ENCODE measurements at places on chromosomes 7 and 10. TPM values are rescaled to one million over a fixed set of nuclear protein-coding genes. Genes with fewer than 3 reads are reported as not detected.

- no peak for DNase-seq
These were observed 11.3 kb upstream of the SLC25A28 start for GRCh38 chr10:99631496-99631895.

GRCh38 chr7:137423321-137423720, 79.8 kb upstream of the PTN start:
- no peak for DNase-seq

- DNase-seq: no peak
These were observed 35.9 kb upstream of the CACNB2 start for GRCh38 chr10:18104223-18104872.

PON1 gene
- not detected for total RNA-seq

DNA sequence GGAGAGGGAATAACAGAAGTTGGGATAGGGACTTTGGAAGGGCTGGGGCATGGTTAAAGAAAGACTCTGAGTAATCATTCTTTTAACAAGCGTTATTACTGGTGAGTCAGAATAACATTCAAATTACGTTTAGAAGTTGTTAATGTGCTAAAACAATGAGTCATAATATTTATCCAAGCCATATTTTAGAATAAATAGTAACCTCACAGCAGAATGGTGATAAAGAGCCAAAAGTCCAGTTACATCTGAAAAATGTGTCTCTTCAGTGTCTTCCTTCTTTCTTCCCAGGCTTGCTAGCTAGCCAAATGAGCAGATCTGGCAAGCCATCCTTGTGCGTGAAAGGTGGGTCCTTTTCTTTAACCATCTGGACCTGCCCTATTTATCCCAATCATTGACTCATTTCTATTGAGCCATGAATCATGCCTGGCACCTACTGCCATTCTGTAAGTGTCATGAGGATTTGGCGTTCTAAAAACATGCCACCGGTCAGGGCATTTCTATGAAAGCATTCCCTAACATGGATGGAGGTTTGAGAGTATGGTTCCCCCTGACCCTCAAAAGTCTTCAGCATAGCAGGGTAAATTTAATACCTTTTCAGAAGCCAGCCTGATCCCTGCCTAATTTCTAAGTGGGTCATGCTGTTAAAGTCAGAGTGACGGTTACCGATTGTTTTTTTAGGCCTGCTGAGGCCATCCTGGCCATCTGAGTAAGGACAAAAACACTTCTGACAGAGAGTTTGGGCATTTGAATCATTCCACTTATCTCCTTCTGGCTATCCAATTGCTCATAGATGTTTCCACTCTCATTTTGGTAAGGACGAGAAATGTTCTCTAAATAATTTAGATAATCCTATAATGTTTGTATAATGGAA, 26.9 kb downstream of the MYPN start:
- DNase-seq: no peak

GRCh38 chr10:122703483-122704448, 4.1 kb upstream of the C10orf120 start:
- peak; percentile 83 for DNase-seq

GNAI1 gene
- 14.6 TPM for total RNA-seq

GRCh38 chr10:128325788-128326187, 199.6 kb upstream of the MKI67 start:
- DNase-seq: no peak

DNA sequence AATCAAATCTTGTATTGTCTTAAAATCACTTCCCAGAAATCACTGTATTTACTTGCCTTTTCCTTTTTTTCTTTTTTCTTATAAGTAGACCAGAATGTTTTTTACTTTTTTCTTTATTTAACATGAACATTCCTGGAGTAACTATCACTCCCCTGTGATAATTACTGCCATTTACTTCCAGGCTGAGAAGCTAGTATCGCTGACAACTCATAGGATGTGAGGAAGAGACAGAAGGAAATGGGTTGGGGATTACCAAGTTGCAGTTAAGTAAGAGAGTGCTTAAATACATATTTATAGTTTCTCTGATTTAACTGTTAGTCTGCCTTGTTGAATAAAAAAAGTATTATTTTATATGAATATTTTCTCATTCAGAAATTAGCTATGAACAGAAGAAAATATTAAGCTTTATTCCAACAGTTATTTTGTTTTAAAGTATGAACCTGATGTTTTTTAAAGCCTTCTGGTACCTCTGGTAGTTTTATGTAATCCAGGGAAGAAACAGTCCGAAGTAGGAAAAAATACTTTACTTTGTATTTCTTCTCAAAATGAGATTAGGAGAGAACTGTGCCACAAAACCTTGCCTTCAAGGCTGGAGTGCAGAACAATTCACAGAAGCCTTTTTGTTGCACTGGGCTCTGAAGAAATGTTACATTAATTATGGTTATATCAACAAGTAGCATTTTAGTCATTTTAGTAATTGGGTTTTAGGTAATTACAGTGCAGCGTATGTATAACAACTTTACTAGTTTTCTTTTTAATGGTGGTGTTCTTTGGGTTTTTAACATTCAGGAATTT, 72.8 kb downstream of the SHOC2 start:
- no peak for DNase-seq

GRCh38 chr7:83475420-83475819, 173.5 kb downstream of the SEMA3E start:
- no peak for DNase-seq

DNA sequence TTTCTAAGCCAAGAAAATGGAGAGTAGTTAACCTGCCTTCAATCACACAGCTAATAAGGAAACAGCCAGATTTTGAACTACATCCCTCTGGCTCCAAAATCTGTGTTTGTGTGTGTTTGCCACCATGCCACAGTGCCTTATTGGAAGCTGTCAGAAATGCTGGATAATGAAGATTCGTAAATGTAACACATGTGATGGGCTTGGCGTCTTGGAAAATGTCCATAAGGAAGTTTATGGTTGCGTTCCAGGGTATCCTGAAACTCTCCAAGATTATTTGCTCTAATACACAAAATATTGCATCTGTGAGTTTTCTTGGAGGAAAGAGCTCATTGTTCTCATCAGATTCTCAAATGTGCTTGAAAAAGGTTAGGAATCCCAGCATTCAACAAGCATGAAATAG, 22.7 kb downstream of the MYOF start:
- DNase-seq: no peak

ITPRID1 gene
- not detected for total RNA-seq

- no peak for DNase-seq
These were observed 20.9 kb upstream of the PHYHIPL start for GRCh38 chr10:59155556-59155955.

DNA sequence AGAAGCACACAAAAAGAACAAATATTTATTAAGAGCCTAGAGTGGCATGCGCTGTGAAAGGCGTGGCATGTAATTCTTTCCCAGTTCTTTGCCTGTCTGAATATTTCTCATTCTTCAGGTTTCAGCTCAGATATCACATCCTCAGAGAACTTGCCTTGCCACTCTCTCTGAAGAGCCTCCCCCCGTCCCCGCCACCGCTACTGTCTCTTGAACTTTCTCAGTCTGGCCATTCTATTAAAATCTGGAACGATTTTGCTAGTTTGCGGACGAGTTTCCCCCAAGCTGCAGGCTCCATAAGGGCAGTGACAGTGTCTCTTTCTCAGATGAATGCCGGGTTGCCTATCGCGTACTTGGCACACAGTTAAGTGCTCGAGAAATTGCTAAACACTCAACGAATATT, 787 bp upstream of the PLEKHA1 start:
- DNase-seq: no peak

DNA sequence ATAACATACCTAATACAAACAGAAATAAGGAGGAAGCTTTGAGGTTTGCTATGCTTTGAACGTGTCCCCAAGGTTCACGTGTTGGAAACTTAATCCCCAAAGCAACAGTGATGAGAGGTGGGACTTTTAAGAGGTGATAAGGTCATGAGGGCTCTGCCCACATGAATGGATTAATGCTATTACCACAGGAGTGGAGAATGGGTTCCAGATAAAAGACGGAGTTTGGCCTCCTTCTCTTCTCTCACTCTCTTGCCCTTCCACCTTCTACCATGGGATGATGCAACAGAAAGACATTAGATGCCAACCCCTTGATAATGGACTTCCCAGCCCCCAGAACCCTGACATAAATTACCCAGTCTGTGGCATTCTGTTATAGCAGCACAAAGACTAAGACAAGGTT, 9.6 kb downstream of the ITGB1 start:
- DNase-seq: no peak

TMEM213 gene
- total RNA-seq: not detected

DNA sequence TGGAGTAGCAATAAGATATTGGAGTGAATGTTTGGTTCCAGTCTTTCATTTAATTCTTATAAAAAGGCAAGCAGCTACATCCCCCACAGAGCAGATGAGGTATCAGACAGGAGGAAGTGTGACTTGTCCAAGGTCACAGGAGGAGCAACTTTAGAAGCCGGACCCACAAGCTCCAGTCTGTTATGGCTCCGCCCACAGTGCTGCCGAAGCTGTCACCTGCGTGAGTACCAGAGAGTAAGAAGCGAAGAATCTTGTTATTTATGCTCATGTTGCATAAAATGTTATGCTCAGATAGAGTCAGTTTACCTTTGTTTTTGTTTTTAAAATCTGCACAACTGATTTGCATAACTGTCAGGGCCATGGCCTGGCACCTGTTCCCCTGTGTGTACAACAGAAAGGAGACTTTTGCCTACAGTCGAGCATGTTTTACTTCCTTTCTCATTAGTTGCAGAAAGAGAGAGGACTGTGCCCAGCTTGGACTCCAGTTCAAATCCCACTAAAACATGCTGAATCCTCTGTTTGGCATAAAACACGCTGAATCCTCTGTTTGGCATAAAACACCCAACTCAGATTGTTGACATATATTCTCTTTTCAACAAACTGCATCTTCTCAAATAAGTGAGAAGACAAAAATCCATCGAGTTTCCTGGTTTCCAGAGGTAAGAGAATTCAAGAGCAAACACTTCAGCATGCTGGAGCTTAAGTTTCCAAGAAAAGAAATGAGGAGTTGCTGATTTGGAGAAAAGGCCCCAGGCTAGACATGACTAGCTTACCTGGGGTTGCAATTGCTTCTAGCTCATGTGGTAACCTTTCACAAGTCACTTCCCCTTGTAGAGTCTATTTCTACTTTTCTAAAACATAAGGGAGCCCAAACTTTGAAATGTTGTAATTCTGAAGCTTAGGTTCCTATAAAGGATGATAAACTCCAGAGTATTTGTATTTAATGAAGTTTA, 409.8 kb upstream of the ZMIZ1 start:
- no peak for DNase-seq

DNA sequence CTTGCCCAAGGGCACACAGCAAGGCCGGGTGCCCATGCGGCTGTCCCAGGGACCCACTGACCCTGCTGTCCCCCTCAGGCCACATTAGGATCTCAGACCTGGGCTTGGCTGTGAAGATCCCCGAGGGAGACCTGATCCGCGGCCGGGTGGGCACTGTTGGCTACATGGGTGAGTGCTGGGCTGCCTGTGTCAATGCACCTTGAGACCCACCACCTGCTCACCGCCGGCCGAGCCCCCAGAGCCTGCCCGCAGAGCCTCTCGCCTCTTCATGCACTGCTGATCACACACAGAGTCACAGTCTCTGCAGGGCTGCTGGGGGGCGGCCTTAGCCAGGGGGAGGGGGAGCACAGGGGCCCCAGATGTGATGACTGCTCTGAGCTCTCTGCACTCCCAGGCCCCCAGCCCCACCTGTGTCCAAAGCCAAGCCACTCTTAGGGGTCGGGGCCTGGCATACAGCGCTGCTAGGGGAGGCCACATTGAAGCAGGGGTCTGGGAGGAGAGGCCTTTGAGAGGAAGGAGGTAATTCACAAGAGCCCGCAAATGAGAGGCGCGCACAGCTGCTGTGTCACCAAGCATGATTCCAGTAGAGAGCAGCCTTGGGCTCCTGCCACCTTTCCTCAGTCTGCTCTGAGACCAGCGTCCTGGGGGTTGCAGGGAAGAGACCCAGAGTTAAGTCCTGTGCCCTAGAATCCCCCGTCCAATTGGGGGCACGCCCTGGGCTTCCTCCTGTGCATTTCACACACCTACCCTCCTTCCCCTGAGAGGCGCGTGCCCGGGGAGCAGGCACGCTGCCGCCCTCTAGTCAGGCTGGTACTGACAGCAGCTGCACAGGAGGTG, 100.4 kb downstream of the RGS10 start:
- DNase-seq: no peak

SEC61G gene
- 70.6 TPM for total RNA-seq

ZNF736 gene
- total RNA-seq: 29.9 TPM

- no peak for DNase-seq
These were observed 194.2 kb downstream of the SLC25A13 start for GRCh38 chr7:96127746-96128145.

- DNase-seq: peak; percentile 44
These were observed 98.5 kb downstream of the WDR37 start for GRCh38 chr10:1154531-1155295.

DNA sequence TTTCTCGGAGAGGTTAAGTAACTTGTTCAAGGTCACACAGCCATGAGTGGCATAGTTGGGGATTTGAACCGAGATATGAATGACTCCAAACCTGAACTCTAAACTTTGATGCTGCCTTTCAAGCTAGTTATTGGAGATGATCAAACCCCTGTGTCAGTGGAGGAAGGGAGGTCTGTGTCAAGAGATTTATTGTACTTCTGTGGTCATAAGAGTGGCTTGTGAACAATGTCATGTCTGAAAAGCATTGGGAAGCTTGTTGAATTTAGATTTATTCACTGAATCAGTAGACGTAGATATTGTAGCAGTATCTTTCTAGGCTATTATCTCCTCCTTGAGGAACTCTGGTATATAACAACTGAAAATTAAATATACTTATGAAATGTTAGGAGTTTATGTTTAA, 27.3 kb downstream of the SNX10 start:
- DNase-seq: no peak
